Stimulated activated CD4-positive, alpha-beta T cell treated with anti-CD3 and anti-CD28 coated beads, Interleukin-4, amount 100 ng/mL, for 1 hour (primary cell): ENCODE measurements at places on chromosomes 6 and 20.

DNA sequence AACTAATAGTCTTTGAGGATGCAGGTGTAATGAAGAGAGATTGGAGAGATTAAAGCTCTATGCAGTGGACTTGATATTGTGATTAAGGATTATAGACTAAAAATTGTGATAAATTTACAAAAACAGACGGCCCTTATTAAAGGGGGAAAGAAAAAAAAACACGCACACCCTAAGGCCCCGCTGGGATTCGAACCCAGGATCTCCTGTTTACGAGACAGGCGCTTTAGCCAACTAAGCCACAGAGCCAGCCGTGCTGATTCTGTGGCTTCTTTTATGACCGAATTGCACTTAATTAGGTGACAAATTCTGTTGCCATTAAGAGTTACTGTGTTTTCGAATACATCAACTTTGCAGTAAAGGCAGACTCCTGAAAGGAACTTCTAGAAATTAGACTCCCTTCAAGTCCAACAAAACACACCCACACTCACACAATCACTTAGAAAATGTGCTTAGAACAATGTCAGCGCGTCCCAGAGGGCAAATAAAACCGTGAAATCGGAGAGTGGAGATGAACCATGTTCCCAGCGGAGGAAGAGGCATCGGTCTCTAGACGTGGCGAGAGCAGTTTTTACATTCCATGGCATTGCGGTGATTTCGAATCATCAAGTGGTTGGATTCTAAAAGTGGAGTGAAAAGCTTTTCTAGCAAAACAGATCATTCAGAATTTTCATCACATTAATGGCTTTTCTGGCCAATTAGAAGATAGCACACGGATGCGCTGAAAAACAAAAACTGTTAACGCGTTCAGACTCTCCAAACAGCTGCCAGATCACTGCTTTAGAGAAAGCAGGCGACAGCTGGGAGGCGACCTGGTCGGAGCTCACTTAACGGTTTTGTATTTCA is 122.6 kb downstream of the GPX5 start:
- peak; percentile 47 for DNase-seq

DNA sequence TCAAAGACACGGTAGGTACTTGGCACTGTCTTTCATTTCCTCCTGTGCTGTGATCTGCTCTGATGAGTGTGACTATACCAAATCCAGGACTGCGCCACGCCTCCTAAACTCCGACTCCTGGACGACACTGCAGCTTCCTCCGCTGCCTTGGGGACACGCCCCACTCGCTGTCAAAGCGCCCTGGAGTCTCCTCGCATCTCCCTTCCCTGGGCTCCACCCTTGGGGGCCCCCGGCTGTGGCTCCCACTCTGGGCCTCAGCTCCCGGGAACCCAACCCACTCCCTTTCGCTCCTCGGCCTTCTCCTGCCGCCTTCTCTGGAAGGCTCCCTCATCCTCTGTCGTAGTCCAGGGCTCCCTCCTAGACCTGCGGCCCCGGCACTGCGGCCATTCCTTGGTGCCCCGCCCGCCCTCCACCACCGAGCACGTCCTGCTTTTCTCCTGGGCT is 61.2 kb downstream of the RSPH3 start:
- DNase-seq = peak; percentile 28

GRCh38 chr6:21149470-21149869 is 444.1 kb upstream of the SOX4 start:
- no peak for DNase-seq

DNA sequence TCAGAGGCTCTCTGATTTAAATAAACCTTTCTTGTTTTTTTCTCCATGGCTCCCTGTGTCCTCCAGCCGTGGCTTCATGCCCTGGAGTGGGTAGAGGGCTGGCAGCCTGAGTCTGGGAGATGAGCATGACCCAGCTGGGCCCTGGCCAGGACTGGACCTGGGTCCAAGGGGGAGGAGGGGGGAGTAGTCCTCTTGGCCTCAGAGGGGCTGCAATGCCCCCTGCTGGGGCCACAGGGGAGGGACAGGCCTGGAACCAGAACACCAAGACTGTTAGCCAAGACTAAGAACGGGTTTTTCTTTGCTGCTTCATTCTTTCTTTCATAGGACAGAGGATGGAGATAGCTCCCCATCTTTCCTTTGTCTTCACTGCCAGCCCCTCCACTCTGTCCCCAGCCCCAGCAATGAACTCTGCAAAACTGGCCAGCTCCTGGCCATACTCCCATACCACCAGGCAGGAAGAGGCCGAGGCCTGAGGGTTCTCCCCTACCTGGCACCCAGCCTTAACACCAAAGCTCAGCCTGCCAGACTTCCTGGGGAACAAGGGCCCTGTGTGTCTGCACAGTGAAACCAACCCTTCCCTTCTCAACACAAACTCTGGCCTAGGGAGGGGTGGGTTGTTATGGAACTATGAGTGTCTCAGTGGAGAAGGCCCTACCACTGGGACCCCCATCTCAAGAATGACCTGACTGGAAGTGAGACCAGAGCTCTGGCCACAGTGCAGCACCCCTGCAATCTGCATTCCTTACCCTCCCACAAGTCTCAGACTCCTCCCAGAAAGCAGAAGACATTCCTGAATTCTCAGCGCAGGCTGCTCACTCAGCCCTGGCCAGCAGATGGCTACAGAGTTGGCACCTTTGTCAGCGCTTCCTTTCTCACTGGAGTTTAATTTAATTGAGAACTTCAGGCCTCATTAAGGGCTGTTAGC is 11.0 kb downstream of the SLC29A1 start:
- no peak for DNase-seq

- no peak for DNase-seq
Observed at GRCh38 chr6:41697861-41698781, 37.3 kb downstream of the TFEB start.

- no peak for DNase-seq
Observed at GRCh38 chr6:105207524-105208269, 27.9 kb upstream of the POPDC3 start.

- DNase-seq = peak; percentile 69
Observed at GRCh38 chr6:13486679-13487121, 700 bp downstream of the GFOD1 start.

DNA sequence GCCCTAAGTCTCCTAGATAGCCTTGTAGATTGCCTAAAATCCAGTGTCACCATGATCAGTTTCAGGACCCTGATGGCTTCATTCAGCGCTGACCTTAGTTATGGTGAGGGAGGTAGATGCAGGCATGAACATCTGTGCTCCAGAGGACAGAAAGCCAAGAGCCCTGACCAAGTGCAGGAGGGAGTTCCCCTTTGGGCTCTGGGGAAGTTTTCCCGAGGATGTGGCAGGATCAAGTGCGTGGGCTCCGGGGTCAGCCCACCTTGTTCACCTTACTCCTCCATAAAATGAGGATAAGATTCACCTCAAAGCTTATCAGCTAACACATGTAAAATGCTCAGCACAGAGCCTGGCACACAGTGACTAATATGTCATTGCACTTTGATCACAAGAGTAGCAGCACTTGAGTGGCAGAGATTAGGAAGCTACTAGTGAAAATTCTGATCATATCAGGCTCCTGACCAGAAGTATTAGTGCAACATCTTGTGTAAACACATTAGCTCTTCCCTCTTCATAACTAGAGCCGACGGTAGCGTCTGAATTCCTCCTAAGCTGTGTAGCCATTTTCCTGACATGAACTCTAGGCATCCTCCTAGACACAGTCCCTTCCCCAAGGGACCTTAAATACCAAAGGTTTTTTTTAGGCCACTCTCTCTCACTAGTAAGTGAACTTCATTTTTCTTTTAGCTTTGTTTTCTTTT is 125.2 kb downstream of the SULF2 start:
- DNase-seq = no peak

- DNase-seq = no peak
Observed at GRCh38 chr6:11606332-11606731, 68.8 kb downstream of the TMEM170B start.

DNA sequence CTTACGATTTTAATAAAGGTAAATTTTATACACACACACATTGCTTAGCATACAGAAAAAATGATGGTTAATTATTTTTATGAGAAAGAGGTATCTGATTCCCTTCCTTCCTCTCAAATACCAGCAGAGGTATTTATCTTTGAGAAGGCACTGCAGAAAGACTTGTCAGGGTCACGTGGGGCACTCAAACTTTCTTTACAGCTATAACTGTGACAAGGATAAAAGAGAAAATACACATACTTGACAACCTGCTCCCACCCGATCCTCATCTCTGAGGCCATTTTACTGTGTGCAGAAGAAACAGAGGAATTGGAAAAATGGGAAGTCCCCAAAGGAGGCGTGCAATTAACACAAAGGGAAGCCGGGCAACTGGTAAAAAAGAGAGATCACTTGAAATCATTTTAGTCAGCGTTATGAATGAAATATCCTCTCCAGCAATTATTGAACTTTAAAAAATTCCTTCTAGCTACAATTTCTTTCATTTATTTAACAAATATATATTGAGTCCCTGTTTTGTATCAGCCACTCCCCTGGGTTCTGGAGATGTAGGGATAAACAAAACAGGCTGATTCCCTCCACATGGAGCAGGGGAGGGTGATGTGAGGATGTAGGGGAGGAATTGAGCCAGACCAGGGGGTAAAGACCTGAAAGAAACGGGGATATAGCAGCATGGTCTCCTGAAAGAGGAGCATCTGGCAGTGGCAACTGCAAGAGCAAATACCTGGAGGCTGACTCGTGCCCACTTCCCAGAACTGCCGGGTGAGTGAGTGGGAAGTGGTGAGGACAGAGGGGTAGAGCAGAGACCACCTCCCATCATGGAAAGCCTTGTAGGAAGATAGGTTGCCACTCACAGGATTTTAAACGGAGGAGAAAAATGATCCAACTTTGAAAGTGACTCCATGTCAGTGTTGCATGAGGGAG is 510.3 kb downstream of the KIF16B start:
- no peak for DNase-seq

GRCh38 chr6:46961232-46961631 is 39.5 kb upstream of the ADGRF5 start:
- DNase-seq = no peak

DNA sequence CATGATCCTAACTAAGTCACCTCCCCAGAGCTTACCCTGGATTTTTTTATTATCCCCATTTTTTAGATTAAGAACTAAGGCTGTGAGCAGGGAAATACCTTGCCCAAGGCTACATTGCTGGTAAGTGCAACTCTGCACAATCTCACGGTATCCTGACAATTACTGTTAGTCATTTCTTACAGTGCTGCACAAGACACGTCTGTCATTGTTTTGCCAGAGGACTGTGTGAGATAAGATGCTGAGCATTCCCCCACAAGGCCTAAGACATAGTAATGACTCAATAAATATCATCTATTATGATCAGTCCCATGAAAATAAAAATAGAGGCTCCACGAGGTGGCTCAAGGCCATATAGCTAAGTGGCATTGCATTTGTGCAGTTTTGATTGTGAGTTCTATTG is 21.0 kb downstream of the PFDN4 start:
- no peak for DNase-seq

GRCh38 chr6:154960299-154960843 is 34.7 kb upstream of the TIAM2 start:
- no peak for DNase-seq
